ENCODE measurements at places on chromosomes 4 and X. TPM values are rescaled to one million over a fixed set of nuclear protein-coding genes. Genes with fewer than 3 reads are reported as not detected.

Gene DRP2
- 0.54 TPM for total RNA-seq

DNA sequence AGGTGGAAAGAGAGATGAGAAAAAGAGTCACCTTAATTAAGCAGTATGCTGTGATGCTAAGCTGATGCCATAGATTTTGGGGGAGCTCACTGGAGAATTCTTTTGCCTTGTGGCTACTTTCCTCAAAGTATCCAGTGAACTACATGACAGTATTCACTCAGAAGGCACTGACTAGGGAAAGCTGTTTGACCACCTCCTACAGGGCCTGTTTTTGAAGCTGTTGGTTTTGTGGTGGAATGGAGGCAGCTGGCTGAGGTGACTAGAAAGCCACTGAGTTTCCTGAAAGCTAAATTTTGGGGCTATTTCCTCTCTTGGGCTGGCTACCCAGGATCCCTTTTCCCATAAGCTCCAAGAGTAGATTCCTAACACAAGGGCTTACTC, 124.8 kb upstream of the EOLA2 start:
- DNase-seq = no peak

Gene PFKFB1
- total RNA-seq = 0.60 TPM

DNA sequence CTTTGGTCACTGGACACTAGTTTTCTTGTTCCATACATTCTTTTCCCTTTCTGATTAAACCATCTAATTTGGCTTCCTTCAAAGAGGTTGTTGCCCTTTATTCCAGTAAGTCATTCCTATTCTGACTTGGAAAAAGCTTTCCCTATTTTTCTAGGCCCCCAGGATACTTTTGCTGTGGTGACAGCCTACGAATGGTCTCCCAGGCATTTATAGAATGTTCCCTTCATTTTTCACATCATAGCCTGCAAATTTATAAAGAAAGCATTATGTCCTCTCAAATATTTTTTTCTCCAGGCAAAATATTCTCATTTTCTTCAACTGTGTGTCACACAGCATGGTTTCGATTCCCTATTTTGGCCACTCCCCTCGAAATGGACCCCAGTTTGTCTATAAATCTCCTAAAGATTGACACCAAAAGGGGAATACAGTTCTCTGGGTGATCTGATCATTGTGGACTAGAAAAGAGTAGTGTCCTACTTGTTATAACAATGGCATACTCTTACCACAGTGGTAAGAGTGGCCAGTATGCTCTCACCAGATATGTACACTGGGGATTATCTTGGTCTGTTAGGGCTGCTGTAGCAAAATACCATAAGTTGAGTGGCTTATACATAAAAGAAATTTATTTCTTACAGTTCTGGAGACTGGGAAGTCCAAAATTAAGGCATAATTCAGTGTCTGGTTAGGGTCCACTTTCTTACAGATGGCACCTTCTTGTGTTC, 41.5 kb upstream of the BMP2K start:
- DNase-seq = no peak

- DNase-seq = no peak
Measured at GRCh38 chrX:40773809-40774208, 38.5 kb upstream of the MED14 start.

GRCh38 chr4:183261953-183262775, 57.9 kb downstream of the CLDN22 start:
- DNase-seq = peak; percentile 89

Gene HS6ST2
- total RNA-seq = 0.14 TPM

- no peak for DNase-seq
Measured at GRCh38 chrX:8673201-8673600, 58.7 kb downstream of the ANOS1 start.

Gene CXorf65
- total RNA-seq = 20.0 TPM

DNA sequence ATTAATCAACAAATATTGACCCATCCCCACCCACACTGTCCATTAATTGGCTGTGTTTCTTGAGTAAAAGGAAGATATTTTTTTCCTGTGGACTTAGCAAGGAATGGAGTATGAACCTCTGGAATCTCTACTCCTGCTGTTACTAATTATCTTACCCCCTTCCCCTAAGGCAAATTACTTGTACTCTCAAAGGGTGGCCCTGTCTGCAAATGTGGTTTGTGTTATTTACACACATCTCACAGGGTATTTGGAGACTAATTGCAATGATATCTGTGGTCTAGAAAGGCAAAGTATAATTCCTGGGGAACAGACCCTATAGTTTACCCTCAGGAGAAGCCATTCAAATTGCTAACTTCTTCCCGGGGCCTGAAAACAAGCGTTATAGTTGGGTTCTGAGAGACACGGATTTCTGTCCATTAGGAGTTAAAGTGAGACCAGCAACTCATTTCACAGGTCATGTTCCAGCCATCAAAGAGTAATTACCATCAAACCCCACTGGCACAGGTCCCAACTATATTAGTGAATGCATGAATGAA, 133.0 kb upstream of the RASGEF1B start:
- no peak for DNase-seq

DNA sequence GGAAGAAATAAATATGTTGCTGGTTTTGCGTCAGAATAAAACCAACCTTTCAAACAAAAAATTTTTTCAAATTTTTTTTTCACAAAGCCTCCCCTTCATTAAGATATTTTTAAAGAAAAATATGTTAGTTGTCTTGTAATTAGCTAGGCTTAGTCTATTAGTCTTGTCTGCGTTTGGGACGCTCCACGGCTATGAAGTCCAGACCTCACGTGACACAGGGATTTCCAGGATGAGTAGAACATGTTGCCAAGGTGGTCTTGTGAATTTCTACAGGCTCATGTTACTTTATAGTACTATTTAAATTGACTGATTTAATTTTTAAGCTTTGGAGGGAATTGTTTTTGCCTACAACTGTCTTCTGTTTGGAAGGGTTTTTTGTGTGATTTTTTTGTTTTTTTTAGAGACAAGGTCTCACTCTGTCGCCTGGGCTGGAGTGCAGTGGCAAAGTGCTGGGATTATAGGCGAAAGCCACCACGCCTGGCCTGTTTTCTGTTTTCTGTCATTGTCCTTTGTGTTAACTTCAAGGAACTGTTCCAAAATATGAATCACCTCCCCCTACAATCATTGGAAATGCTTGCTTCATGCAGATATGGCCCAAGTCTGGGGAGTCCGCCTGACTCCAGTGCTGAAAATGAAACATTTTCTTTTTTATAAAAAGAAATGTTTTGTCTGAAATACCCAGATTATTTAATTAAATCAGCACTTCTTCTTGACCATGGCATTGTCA, 26.2 kb downstream of the TMEM144 start:
- DNase-seq = no peak

- DNase-seq = peak; percentile 80
Measured at GRCh38 chr4:10108818-10109783, 7.5 kb downstream of the WDR1 start.

DNA sequence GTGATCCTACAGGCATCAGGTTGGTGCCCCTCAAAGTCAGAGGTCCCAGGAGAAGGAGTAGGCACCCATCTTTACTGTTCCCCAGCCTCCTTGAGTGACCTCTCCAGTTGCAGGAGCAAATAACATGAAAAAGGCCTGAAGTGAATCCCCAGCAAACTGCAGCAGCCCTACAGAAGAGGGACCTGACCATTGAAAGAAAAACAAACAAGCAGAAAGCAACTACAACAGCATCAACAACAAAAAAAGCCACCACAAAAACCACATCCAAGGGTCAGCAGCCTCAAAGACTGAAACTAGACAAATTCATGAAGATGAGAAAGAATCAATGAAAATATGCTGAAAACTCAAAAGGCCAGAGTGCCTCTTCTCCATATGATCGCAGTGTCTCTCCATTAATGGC, 128.7 kb downstream of the ANKRD50 start:
- DNase-seq = no peak

- DNase-seq = peak; percentile 17
Measured at GRCh38 chrX:136694431-136695087, 46.6 kb downstream of the CD40LG start.

DNA sequence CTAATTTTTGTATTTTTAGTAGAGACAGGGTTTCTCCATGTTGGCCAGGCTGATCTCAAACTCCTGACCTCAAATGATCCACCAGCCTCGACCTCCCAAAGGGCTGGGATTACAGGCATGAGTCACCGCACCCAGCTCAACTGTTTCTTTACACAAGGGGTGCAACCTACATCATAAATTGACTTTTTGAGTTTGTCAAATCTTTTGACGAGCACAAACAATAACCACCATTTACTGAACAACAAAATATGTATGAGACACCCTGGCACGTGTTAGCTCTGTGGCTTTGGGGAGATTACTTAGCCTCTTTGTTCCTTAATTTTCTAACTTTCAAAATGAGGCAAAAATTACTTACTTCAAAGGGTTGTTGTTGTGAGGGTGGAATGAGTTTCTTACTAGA, 23.5 kb upstream of the SLC34A2 start:
- DNase-seq = no peak

Gene ARHGEF38
- total RNA-seq = not detected
